ENCODE measurements at places on chromosomes 1 and 21.

- DNase-seq: no peak
Observed at GRCh38 chr1:222926566-222926965, 111.7 kb downstream of the DISP1 start.

DNA sequence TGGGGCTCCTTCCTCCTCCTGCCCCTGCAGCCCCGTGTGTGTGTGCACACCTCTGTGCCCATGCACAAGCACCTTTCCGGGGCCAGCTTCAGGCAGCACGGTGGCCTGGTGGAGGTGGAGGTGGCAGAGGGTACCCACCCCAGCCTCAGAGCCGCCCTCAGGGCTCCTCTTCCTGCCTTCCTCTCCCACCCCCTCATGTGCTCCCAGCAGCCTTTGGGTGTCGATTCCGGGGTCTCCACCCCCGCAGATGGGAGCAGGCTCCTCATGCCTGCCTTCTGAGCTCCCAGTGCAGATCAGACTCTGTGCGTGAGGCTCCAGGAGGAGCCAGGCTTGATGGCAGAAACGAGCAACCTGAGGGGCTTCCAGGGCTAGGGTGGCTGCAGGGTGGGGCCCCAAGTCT lies 29.2 kb upstream of the PLCH2 start:
- DNase-seq: no peak

DNA sequence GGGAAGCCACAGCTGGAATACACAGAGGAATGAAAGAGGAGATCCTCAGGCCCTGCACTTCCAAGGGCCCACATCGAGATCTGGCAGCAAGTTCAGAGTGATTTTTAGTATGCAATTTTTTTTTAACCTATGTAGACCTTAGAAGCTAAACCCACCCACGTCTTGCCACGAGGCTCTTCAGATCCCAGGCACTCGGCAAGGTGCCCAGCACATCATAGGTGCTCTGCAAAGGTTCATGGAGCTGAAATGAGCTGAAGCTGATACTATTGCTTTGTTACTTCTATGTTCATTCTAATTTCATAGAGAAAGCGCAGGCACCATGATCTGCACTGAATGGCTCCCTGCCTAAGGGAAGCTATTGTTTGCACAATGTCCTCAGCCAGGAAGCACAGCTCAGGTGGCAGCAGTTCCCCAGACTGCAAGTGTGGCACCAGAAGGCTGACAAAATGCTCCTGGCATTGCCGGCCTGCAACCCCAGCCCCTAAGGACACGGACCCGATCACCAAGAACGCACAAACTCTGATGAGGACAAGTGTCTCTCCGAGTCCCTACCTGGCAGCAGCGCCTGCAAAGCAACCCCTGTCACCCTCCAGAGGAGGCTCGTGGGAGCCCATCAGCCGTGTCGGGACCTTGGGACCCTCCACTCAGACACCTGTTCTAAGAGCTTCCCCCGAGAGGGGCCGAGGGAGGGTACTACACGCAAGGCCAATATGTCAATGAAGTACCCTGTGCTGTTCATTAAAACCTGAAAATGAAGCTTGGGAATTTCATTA lies 264.2 kb downstream of the NPHP4 start:
- no peak for DNase-seq

DNA sequence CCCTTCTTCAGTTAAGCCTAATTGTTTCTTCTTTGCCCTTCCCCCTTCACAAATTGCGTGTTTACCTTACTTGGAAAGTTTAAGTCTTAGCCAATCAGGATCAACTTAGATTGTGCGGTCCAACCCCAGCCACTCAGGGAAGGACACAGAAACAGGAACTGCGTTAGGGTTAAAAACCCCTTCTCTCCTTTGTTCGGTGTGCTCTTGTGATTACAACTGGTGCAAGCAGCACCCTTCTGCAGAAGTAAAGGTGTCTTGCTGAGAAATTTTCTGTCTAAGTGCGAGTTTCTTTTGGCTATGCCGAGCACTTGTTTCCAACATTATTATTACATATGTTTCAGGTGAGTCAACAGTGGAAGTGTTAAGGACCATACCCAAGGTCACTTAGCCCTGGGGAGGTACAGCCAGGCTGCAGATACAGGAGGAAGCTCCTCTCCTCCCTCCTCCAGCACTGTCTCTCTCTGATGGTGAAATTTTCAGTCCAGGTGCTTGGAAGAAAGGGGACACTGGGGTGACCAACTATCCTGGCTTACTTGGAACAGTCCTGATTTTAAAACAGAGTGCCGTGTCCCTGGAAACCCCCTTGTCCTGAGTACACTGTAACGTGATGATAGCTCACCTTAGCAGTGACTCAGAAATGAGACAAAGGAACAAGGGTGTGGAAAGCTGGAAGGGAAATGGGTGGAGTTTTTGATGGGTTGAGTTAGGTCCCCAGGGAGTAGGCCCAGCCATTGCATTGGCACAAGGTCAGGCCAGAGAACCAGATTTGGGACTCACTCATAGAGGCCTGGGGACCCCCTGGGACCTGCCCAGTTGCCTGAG lies 68.7 kb upstream of the KLHDC7A start:
- no peak for DNase-seq

DNA sequence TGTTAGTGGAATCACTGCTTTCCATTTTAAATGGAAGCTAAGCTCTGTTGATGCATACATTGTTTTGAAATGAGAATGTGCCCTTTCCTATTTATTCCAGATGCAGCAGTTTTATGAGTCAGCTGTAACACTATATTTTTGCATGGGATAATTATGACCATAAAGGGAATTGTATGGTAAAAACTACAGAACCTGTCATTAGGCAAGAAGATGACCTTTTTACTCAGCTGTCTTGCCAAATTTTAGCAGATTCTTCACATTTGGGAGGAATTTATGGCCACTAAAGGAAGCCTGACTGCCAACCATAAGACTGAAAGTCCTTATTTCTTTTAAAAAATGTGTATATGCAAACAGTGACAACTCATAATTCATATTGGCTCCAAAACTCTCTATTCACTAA lies 356.3 kb upstream of the PRMT6 start:
- no peak for DNase-seq

- no peak for DNase-seq
Observed at GRCh38 chr1:30706528-30706927, 16.9 kb downstream of the MATN1 start.

Data from memory B cell (primary cell).